ENCODE measurements at places on chromosomes 1 and 21.

GRCh38 chr1:178367151-178367550 lies 129.6 kb downstream of the CLEC20A start:
- H3K36me3 ChIP-seq: no peaks in the 10 kb centered on the region
- DNase-seq: no peak
- H3K27ac ChIP-seq: no peak overlapping the region
- H3K4me1 ChIP-seq: no peaks in the 10 kb centered on the region
- H3K4me3 ChIP-seq: no peak overlapping the region

- H3K27me3 ChIP-seq: peaks cover 54% of the 10 kb centered on the region
- no peak for DNase-seq
- no peak overlapping the region for H3K27ac ChIP-seq
- peaks cover 6% of the 10 kb centered on the region for H3K4me1 ChIP-seq
- H3K4me3 ChIP-seq: peak overlapping the region; percentile 81
- H3K36me3 ChIP-seq: no peaks in the 10 kb centered on the region
Measured at GRCh38 chr1:32539584-32540571, 651 bp downstream of the ZBTB8A start.

GRCh38 chr1:100530880-100531487 lies 7.0 kb upstream of the GPR88 start:
- no peaks in the 10 kb centered on the region for H3K36me3 ChIP-seq
- no peak overlapping the region for H3K4me3 ChIP-seq
- no peak for DNase-seq
- H3K27me3 ChIP-seq: peaks cover 1% of the 10 kb centered on the region

DNA sequence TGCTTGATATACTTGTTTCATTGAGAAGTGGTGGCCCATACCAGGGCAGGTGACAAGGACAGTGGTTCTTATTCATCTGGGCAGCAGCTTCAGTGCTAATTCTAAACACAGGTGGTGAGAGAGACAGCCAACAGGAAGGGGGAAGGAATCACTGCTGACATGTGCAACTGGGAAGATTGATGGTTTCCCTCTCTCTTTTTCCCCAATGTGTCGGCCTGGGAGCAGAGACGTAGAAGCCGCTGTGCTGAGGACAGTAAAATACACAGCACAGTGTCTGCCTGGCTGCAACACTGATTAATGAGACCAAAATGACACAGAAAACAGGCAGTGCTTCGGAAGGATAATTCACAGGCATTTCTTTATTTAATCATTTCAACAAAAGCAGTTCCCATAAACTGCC lies 48.8 kb downstream of the WARS2 start:
- no peaks in the 10 kb centered on the region for H3K27me3 ChIP-seq
- no peak overlapping the region for H3K4me3 ChIP-seq
- no peak for DNase-seq
- H3K36me3 ChIP-seq: no peaks in the 10 kb centered on the region

DNA sequence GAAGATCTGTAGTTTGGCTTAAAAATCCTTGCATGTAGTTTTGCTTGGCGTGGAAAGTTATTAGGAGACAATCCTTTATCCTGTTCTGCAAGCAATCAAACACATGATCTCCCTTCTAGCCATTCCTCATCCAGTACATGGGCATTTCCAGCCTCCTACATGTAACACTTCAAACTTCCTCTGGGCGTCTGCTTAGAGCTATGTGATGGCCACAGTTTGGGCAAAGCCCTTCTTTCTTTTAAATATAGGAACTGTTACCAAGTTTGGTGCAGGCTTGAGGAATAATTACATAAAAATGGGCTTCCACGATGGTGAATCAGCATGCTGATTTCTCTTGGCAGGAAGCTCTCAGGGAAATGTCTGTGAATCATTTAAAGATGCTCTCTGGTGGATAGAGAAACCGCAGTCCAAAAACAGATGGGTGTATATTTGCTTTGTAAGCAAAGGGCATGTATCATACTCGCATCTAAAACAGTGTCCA lies 176.9 kb upstream of the FMN2 start:
- no peak for DNase-seq
- no peak overlapping the region for H3K27ac ChIP-seq
- H3K4me3 ChIP-seq: no peak overlapping the region
- no peaks in the 10 kb centered on the region for H3K27me3 ChIP-seq
- no peaks in the 10 kb centered on the region for H3K4me1 ChIP-seq
- peaks cover 1% of the 10 kb centered on the region for H3K36me3 ChIP-seq

GRCh38 chr1:31531177-31531999 lies 44.9 kb upstream of the TINAGL1 start:
- no peaks in the 10 kb centered on the region for H3K36me3 ChIP-seq
- peaks cover 49% of the 10 kb centered on the region for H3K27me3 ChIP-seq
- H3K27ac ChIP-seq: no peak overlapping the region
- no peak for DNase-seq
- H3K4me1 ChIP-seq: no peaks in the 10 kb centered on the region
- no peak overlapping the region for H3K4me3 ChIP-seq

- H3K27me3 ChIP-seq: peaks cover 37% of the 10 kb centered on the region
- no peaks in the 10 kb centered on the region for H3K4me1 ChIP-seq
- DNase-seq: no peak
- no peaks in the 10 kb centered on the region for H3K36me3 ChIP-seq
Measured at GRCh38 chr1:157304271-157304670, 166.1 kb upstream of the ETV3 start.

- H3K4me3 ChIP-seq: no peak overlapping the region
- no peak for DNase-seq
- H3K36me3 ChIP-seq: no peaks in the 10 kb centered on the region
- H3K4me1 ChIP-seq: no peaks in the 10 kb centered on the region
- H3K27me3 ChIP-seq: peaks cover 8% of the 10 kb centered on the region
- H3K27ac ChIP-seq: no peak overlapping the region
Measured at GRCh38 chr1:112793631-112794565, 78.8 kb upstream of the PPM1J start.

DNA sequence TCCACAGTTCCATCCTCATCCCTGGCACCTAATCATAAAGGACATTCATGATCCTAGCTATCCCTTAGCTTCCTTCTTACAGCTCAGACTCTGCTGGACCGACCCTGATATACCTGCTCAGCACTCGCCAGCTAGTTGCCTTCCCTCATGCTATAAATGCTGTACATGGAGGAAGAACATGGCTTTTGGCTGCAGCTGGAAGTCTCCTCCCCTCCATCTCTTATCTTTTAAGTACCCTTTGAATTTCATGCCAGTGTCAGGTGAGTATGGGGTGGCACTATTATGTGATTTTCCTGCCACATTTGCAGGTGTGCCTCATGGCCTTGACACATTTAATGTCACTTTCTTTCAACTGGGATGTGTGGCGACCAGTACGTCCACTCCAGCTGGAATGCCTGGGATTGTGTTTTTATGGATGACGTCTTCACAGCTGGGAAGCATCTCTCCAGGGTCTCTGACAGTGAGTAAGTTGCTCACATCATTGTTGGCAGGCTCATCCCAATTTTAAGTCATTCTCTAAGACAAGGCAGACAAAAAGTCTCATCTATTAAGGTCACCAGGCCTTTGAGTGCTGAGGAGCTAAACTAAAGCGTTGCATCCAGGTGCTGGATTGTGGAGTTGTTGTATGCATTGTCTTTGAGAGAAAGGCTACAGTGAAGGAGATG lies 43.4 kb downstream of the RUNX1 start:
- peaks cover 8% of the 10 kb centered on the region for H3K36me3 ChIP-seq
- H3K4me3 ChIP-seq: no peak overlapping the region
- peak overlapping the region; percentile 79 for H3K27ac ChIP-seq
- peaks cover 92% of the 10 kb centered on the region for H3K4me1 ChIP-seq
- H3K27me3 ChIP-seq: no peaks in the 10 kb centered on the region

DNA sequence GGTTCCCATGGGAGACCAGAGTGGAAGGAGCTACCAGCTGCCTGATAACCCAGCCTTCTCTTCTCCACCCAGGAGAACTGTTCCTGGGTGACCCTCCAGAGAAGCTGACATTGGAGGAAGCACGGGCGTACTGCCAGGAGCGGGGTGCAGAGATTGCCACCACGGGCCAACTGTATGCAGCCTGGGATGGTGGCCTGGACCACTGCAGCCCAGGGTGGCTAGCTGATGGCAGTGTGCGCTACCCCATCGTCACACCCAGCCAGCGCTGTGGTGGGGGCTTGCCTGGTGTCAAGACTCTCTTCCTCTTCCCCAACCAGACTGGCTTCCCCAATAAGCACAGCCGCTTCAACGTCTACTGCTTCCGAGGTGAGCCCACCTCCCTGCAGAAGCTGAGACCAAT lies 6.6 kb downstream of the BCAN start:
- H3K4me1 ChIP-seq: peaks cover 8% of the 10 kb centered on the region
- no peak overlapping the region for H3K27ac ChIP-seq
- no peaks in the 10 kb centered on the region for H3K36me3 ChIP-seq
- DNase-seq: no peak
- H3K4me3 ChIP-seq: no peak overlapping the region

GRCh38 chr1:31617916-31618746 lies 642 bp downstream of the HCRTR1 start:
- peak; percentile 24 for DNase-seq
- no peak overlapping the region for H3K27ac ChIP-seq
- H3K4me3 ChIP-seq: peak overlapping the region; percentile 21
- peaks cover 6% of the 10 kb centered on the region for H3K4me1 ChIP-seq

DNA sequence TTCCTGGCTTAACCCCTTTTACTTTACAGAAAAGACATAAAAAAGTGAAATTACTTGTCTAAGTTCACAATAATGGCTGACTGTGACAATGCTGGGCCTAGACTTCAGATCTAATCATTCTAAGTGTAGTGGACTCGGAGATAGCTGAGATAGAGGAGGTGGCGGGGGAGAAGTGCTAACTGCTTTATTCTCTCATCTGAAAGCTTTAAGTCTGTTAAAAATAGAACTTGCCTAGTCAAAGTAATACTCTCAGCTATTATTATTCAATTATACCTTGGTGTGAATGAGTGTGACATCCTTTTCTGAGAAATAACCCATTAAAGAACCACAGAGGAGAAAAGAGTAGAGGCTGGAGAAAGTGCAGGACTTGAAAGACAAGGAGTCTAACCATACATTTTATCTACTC lies 96.1 kb upstream of the OLIG2 start:
- H3K4me1 ChIP-seq: peaks cover 46% of the 10 kb centered on the region
- H3K4me3 ChIP-seq: peak overlapping the region; percentile 70
- DNase-seq: no peak
- H3K36me3 ChIP-seq: no peaks in the 10 kb centered on the region
- H3K27me3 ChIP-seq: no peaks in the 10 kb centered on the region

DNA sequence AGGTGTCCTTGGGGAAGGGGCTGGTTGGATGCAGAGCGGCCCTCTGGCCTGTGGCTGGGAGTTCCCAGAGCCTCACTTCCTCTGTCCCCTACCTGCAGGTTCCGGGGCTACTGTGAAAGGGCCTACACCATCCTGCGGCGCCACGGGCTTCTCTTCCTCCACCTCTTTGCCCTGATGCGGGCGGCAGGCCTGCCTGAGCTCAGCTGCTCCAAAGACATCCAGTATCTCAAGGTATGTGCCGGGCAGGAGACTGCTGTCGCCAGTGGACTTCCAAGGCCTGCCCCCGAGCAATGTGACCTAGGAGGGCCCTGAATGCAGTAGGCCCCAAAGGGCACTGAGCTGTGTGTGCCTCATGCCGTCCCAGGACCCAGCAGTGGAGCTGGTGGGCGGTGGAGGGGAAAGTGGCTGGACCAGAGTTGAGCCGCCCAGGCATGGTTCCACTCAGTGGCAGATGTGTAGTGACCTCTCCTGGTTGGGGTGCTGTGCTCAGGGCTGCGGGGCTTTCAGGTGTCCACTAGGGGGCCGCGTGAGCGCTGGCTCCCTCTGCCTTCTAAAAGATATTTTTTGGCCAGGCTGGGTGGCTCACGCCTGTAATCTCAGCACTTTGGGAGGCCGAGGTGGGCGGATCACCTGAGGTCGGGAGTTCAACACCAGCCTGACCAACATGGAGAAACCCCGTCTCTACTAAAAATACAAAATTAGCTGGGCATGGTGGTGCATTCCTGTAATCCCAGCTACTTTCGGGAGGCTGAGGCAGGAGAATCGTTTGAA lies 73.4 kb downstream of the PIK3CD start:
- H3K4me1 ChIP-seq: peaks cover 30% of the 10 kb centered on the region
- DNase-seq: peak; percentile 61
- no peaks in the 10 kb centered on the region for H3K27me3 ChIP-seq
- H3K27ac ChIP-seq: peak overlapping the region; percentile 58
- peaks cover 87% of the 10 kb centered on the region for H3K36me3 ChIP-seq

DNA sequence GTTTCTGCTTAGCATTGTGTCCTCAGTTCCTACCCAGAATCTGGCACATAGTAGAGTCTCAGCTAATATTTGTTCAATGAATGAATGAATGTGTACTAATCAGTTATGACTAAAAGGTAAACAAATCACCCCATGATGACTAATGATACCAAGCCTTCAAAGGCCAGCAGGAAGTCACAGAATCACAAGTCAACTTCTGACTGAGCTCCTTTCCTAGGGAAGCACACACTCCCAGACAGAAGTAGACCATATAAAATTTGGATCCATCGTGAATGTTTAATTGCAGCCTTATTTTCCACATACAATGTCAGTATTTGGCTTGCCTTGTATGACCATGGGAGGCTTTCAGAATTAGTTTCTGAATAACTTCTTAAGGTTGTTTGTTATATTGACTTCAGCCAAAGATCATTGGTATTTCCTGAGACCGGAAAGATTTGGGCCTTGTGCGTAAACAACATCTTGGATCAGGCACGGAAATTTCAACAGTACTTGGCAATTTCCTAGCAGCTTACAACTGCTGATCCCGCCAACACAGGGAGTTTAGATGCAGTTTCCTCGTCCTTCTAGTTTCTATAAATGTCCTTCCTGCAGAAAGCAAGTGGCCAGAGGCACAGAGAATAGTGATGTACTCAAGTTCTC lies 185.9 kb upstream of the ATP1B1 start:
- no peak overlapping the region for H3K4me3 ChIP-seq
- DNase-seq: no peak
- H3K4me1 ChIP-seq: peaks cover 5% of the 10 kb centered on the region
